CD4-positive, alpha-beta T cell treated with Interleukin-1 beta for 1 hour (primary cell): ENCODE measurements at places on chromosomes 5 and 9.

- peak; percentile 15 for DNase-seq
Observed at GRCh38 chr5:157611571-157612476, 36.2 kb upstream of the ADAM19 start.

DNA sequence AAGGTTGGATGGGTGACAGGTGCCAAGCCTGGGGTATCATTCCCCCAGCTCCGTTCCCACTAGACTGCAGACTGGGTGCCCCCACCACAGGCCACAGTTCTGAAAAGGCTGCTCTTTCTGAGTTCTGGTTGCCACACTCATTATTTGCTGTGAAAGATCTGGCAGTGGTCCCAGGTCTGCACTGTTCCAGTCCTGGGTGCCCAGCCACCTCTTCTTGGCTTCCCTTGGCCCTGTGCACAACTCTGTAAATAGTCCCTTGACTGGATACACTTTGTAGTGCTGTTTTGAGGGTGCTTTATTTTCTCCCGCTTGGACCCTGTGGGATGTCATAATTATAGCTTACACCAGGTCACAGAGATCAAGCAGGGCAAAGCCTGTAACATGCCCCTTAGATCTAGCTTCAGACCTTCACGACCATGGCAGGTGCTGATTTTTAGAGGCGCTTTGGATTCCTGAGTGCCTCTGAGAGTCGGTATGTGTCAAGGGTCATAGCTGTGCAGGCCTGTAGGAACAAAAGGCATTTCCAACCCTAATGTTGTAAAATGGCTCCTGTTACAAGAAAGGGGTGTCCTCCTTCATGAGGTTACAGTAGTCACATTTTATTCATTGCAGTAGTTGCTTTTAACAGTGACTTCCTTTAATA lies 344.9 kb downstream of the ICE1 start:
- DNase-seq, result no peak

DNA sequence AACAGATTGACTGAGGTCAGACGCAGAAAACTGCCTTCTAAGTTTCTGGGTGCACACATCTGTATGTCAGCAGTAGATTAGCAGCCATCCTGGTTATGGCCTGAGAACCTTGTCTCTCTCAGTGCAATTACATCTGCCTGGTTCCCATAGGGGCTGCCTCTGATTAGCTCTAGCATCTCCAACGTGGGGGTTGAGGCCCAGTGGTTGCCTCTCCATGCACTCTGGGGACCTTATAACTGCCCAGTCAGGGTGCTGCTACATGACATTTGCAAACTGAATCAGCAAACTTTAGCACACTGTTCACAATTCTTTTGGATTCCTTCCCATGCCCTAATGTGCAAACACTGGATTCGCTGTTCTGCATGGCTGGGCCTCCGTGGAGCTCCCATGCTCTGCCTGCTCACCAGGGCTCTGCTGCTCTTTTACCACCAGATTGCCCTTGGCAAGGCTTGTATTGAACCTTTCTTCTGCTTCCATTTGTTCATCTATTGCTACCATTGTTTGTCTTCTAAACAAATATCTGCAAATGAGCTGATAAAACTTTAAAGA lies 36.2 kb downstream of the SNX18 start:
- DNase-seq, result no peak

- DNase-seq, result no peak
Observed at GRCh38 chr9:137920753-137921152, 43.2 kb downstream of the CACNA1B start.

GRCh38 chr5:83657807-83658525 lies 62.7 kb downstream of the HAPLN1 start:
- no peak for DNase-seq

- no peak for DNase-seq
Observed at GRCh38 chr9:130262061-130262745, 3.4 kb upstream of the HMCN2 start.

DNA sequence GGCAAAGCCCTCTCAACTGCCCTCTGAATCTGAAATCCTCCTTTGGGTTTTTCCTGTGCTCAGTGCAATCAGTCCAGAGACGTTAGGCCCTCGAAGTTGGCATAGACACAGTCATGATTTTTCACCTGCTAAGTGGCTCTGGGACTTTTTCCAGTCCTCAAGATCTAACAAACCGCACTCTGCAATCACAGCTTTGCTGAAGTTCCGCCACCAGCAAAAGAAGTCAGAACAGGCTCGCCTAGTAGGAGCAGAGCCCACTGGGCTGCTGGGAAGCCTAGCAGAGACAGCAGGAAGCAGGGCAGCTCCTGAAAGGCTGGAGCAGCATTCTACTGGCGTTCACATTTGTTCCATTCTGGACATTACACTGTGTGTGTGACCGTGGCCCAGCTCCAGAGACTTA lies 222.8 kb upstream of the KIF2A start:
- no peak for DNase-seq

DNA sequence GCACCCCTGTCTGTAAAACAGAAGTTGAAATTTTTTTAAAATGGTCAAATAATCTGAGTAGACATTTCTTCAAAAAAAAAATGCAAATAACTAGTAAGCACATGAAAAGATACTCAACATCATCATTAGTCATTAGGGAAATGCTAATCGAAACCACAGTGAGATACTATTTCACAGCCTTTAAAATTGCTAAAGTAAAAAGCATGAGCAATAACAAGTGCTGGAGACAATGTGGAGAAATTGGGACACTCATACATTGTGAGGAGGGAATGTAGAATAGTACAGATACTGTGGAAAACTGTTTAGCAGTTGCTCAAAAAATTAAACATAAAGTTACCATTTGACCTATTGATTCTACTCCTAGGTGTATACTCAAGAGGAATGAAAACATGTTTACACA lies 58.4 kb upstream of the RUSC2 start:
- DNase-seq, result no peak

DNA sequence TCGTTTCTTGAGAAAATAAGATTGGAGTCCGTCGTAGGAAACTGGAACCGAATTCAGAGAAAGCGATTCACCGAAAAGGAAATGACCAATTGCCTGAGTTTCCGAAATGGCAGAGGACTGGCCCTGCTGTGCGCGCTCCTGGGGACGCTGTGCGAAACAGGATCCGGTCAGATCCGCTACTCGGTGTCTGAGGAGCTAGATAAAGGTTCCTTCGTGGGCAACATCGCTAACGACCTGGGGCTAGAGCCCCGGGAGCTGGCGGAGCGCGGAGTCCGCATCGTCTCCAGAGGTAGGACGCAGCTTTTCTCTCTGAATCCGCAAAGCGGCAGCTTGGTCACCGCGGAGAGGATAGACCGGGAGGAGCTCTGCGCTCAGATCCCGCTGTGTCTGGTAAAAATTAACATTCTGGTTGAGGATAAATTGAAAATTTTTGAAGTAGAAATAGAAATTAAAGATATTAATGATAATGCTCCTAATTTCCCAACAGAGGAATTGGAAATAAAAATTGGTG lies 379 bp downstream of the PCDHGA3 start:
- DNase-seq, result no peak

DNA sequence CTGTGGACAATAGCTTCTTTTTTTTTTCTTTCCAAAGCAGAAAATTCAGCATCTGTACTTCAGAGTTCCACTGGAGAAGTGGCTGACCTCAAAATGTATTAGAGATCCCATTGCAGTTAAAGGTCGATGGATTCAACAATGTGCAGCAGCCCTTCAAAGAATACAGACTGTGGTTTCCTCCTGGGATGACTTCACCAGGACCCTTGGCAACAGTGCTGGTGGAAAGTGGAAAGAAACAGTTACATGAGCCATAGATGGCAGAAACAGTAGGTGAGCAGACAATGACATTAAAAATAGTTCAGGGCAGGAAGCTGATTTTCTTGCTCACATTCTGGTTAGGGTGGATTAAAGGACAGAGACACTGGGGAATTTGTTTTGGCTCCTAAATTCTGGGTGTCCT lies 62.4 kb downstream of the SLC28A3 start:
- DNase-seq, result no peak

- no peak for DNase-seq
Observed at GRCh38 chr5:2167671-2168070, 284.9 kb upstream of the IRX4 start.

DNA sequence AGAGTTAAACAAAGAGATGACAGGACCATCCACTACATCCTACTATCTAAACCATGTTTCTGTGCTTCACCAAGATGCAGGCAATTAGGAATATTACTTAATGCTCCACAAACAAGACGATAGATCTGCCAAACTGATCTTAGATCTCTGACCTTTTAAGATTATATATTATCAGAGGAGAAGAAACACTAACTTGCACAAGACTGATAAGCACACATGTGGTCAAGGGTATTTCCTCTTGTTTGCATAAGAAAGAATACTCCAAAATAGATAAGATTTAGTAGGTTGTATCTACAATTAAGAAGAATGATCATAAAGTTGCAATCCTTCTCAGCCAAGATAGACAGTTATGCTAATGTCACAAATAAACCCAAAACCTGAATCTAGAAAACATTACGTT lies 601.0 kb upstream of the ACO1 start:
- no peak for DNase-seq

DNA sequence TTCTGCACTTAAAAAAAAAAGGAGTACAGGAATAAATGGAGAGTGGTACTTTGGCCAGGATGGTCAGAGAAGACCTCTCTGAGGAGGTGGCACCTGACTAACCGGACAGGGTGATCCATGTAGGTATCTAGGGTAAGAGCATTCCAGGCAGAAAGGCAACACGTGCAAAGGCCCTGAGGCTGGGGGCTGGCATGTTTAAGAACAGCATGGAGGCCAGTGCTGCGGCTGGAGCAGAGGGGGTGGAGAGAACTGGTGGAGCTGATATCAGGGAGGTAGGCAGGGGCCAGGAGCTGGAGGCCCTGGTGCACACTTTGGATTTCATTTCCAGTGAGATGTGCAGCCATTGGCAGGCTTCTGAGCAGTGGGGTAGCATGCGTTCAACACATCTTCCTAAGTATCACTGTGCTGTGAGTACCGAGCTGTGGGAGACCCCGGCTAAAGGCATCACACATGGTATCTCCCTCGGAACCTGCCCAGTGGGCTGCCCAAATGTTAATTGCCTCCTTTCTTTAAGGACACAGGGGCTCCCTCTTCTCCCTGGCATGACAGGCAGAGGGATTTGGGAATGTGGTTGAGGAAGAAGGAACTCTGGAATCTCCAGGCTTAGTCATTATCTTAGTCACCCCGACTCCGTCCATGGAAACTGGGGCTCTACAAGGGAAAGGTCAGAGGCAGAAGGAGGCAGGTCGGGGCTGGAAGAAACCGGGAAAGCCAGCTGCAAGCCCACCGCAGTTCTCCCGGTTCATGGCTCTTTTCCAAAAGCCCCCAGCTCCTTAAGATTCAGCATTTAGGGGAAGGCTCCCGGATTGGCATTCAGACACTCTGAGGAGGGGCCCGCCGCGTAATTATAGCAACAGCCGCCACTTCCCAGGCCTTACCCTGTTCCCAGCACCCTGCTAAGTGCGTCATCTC lies 18.6 kb downstream of the SLC6A7 start:
- no peak for DNase-seq

- no peak for DNase-seq
Observed at GRCh38 chr5:145587710-145588109, 247.4 kb downstream of the PRELID2 start.

DNA sequence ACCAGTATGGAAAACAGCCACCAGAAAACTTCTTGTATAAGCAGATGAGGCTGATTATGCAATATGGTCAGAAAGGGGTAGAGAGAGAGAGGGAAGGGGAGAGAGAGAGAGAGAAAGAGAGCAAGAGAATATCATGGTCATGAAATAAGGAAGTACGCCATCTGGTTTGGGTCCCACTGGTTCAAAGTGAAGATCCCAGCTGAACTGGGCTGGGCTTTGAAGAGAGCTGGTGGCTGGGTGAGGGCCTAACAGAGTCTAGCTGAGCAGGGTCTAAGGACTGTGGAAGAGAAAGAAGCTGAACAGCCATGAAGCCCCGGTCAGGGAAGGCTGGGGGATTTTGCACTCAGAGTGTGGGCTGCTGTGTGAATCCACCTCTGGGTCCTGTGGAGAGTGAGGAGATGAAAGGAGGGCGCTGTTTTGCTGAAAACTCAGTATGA lies 14.6 kb downstream of the TRIM14 start:
- no peak for DNase-seq

DNA sequence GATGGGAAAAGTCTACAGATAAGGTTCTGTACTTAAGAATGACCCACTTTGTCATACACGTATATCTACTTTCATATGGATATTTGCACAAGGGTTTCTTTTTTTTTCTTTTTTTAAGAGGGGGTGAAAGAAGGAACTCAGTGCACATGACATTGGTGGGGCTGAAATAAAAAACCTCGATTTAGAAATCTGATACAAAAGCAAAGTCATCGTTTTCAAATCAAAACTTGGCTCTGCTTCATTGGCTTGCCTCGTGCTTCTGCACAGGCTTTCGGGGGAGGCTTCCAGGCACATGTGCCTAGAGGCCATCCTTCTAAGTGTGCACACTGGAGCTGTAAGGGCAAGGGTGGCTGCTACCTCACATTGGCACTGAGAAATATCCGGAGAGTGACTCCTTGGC lies 31.1 kb downstream of the PTTG1 start:
- no peak for DNase-seq

GRCh38 chr9:35453786-35454185 lies 36.1 kb upstream of the RUSC2 start:
- no peak for DNase-seq

DNA sequence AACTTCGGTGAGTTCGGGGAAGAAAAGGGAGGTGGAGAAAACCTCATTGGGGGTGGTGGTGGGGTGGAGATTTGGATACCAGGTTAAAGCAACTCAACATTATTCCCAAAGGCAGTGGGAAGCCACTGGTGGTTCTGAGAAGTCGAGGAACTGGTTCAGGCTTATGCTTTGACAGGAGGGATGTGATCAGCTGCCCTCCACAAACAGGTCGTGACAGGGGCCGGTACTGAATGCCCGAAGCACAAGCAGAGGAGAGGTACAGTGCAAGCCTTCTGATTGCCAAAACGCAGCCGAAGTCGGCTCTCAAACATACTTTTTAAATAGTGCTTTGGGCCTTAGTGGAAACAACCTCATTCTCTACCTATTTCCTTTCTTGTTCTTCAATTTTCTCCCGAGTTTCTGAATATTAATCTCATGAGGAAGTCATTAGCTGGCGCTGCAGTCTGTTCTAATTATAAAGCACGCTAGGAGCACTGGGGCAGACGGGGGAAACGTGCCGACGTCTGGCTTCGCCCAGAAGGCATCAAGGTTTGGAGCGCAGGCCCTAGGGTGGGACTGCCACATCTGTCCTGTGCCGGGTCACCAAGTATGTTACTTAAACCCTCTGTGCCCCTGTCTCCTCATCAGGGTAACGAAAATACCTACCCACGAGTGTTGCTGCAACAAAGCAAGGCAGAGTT lies 27.3 kb downstream of the SHB start:
- no peak for DNase-seq

DNA sequence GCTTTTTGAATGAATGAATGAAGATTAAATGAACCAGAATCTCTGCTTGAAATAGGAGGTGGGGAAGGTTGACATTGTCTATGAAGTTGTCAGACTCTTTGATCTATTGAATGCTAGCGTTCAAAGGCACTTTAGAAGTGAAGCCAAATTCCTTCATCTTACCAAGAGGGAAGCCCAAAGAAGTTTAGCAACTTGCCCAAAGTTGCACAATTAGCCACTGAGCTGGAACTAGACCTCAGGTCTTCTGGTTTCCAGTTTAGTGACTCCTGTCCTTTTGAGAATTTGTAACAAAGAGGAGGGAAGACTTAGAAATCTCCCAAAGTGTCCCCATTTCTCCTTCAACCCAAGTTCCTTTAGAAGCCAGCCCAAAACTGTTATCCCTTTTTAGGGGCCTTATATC lies 20.7 kb upstream of the SLC1A3 start:
- no peak for DNase-seq
